ENCODE measurements at places on chromosomes 1 and 21.

DNA sequence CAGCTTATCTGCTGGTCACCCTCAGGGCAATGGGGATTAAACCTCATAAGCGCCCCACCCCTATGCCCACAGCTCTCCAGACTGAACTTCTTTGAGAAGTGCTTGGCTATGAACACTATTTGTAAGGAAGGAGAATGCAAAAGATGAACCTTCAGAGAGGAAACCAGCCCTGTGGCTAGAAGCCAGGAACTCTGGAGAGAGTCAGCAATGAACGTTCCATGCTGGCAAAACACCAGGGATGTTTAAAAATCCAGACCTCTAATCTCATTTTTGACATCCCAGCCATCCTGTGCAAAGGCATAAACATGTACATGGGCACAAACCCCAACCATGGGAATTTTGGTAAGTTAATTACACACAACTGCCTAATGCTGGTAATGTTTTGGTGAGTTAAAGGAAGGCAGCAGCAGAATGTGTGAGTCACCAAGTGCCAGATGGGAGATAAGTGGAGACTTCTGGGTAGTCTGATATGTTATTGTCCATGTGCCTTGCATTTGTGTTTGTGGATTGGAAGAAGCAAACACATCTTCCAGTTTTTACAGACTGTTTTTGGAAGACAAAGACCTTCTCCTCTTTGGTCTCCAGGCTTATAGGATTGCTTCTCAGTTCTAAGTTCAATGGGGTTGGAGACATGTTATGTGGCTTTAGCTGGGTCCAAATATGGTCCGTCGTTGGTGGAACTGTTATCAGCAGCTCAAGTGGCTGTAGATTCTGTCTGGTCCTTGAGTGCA lies 174.1 kb upstream of the ETV3 start:
- DNase-seq: no peak

DNA sequence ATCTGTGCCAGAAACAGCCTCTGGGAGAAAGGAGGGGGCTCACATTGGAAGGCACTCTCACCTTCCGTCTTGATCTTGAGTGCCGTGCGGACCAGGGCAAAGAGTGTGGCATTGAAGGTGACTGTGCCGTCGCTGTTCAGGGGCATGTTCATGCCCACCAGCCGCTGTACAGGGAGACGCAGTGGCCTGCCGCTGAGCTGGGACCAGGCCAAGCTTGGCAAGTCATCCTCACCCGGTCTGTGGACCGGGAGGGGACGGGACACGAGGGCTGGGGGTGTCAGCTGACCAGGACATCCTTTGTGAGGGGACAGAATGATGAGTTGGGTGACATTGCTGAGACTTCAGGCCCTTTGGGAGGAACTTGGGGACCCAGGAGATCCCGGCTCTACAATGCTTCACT lies 25.0 kb upstream of the KIF21B start:
- DNase-seq: no peak

DNA sequence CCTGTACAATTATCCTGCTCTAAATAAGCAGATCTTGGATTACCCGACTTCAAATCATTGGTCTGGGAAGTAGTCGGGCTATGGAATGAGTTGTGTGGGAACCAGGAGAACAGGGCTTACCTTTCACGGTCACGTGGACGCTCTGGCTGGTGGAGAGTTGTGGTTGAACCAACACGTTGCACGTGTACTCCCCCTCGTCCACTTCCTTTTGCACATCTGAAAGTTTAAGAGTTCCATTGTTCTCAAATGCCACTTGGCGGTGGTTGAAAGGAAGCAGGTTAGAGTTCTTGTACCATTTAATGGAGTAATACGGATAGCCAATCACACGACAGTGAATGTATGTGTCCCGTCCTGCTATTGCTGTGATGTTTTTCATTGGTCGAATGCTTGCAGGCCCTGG lies 470.7 kb downstream of the PCP4 start:
- no peak for DNase-seq

DNA sequence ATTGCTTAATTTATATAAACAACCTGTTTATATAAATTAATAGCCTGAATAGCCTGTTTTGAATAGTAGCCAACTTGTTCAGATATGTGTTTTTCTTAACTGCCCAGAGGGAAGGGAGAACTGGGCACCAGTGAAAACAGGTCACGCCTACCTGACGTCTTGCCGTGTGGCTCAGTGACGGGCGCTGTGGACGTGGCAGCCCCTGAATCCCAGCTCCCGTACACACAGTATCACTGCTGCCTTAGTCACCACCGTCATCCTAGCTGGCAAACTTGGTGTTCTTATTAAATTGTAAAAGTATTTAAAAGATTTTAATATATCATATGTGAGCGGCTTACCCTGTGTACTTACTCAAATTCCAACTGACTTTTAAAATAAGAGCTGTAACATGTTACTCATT lies 35.4 kb upstream of the TRAPPC10 start:
- DNase-seq: no peak

GRCh38 chr1:201309416-201309815 lies 26.1 kb downstream of the PKP1 start:
- no peak for DNase-seq

GRCh38 chr1:77056525-77056924 lies 162.7 kb downstream of the PIGK start:
- no peak for DNase-seq
